NCI-H510A (cell line): ENCODE measurements at places on chromosomes 4 and X.

- DNase-seq: no peak
Observed at GRCh38 chrX:153647461-153648357, 706 bp downstream of the DUSP9 start.

DNA sequence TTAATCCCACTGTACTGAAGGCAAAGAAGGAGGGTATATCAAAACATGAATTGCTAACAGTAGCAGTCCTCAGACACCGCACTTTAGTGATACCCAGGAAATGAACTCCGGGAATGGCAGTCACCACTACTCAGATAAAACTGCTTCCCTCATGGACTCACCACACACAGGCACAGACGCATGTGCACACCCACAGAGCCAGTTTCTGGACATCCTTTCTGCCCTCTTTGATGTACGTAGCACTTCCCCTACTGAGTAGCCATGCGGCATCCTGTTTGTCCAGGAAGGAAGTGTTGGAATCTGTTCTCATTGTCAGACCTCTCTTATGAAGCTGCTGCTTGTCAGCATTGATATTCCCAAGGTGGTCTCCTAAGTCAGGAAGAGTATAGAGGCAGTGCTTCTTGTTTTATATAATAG, 95.7 kb downstream of the DCLK2 start:
- DNase-seq: peak; percentile 22

DNA sequence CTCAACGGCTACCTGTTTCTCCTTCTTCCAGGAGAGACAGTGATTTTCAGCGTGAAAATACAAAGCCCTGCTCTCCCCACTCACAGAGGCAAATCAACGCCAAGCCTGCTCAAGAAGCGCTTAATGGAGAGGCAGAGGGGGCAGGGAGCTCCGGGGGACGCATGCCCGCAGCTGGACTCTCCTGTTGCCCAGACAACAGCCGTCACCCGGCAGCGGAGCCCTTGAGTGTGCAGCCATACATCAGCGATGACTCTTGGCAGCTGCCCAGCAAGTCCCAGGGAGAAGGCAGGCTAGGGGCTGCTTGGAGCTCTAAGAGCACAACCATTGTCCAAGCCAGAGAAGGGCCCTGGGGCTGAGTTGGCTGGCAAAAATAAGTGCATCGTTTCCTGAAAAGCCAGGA, 71.0 kb upstream of the AFAP1 start:
- peak; percentile 88 for DNase-seq

DNA sequence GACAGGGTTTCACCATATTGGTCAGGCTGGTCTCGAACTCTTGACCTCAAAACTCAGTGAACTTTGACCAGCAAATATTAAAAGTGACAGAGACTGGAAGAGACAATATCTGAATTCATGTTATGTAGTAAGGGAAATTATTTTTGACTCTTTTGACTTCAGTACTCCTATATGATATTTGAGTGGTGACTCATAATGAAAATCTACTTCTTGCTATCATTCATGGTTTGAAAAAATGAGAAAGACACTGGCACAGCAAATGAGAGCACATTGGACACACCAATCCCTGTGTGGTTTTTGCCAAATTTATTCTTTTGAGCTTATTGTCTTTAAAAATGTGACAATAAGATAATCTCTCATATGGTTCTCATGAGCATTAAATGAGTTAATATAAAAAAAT, 109.4 kb downstream of the GPM6A start:
- DNase-seq: no peak

GRCh38 chr4:8101213-8102075, 57.2 kb downstream of the ABLIM2 start:
- DNase-seq: no peak

DNA sequence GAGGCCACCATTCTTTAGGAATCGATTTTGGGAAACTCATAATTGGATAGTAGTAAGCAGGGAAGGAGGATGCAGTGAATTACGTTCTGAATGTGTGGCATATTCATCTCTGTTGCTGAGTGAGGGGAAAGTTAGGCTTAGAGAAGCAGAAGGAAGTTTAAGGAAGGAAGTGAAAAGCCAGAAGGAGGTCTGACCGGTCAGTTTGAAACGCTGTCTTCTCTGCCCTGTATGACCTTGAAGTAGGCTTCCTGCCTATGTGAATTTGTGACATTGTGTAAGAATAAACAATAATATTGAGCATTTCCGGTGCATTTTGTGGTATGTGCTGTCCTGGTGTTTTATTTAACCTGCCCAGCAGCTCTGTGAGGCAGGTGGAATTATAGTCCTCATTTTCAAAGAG, 67.3 kb downstream of the PDLIM5 start:
- DNase-seq: no peak

DNA sequence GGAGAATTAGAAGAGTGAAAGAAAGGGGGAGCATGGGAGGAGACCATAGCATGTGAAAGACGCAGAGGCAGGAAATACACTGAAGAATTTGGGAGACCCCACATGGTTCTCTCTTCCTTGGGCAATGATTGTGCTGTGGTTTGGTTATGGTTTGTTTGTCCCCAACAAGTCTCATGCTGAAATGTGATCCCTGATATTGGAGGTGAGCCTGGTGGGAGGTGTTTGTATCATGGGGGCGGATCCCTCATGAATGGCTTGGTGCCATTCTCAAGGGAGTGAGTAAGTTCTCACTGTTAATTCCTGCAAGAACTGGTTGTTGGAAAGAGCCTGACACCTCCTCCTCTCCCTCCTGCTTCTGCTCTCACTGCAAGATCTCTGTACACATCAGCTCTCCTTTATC, 78.6 kb upstream of the RAI2 start:
- DNase-seq: no peak

DNA sequence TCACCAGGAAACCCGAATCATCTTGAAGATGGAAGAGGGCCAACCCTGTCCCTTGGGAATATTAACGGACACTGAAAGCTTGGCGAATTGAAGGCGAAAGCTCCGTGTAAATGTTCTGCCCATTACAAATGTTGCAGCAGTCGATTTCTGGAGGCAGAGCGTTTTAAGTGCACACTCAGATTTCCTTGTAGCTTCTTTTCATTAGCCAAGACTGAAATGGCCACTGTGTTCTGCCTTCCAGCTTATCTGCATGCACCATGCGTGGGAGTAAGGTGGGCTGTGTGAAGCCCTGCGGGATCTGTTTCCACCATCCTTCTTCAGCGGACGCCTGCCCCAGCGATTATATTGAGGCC, 1.3 kb downstream of the SMIM20 start:
- no peak for DNase-seq

DNA sequence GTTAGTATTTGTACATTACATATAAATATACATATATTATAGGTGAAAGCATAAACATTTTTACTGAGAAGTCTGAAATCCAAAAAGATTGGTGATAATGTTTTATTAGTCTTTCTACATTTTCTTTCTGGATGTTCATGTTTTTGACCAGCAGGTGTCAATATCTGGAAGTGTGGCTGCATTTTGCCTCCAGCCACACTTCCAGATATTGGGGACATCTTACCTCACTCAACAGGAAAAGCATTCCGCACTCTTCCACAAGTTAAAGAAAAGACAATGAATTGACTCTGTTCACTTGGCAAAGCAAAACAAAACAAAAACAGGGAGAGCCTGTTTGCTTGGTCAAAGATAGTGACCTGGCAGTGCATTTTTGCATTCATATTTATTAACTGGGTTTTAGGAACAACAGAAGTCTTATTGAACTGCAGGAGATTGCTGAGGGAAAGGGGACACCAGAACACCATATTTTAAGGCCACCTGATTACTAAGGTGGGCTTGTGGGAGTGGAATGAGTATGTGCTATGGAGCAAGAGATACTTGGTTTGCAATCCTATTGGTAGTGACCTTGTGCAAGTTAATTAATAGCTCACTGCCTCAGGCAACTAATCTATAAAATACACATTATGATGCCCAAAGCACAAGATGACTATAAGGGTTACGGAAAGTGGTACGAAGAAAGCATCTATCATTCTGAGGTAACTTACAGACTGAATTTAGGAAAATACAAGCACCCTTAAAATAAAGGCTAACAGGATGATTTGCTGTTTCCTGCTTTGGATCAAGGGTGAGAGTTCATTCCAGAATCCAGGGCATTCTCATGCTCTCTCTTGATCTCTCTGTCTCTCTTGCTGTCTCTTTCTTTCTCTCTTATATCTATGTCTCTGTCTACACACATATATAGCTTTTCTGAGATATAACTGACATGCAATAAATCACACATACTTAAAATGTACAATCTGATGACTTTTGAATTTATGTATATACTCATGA, 389.9 kb upstream of the EMCN start:
- DNase-seq: no peak

DNA sequence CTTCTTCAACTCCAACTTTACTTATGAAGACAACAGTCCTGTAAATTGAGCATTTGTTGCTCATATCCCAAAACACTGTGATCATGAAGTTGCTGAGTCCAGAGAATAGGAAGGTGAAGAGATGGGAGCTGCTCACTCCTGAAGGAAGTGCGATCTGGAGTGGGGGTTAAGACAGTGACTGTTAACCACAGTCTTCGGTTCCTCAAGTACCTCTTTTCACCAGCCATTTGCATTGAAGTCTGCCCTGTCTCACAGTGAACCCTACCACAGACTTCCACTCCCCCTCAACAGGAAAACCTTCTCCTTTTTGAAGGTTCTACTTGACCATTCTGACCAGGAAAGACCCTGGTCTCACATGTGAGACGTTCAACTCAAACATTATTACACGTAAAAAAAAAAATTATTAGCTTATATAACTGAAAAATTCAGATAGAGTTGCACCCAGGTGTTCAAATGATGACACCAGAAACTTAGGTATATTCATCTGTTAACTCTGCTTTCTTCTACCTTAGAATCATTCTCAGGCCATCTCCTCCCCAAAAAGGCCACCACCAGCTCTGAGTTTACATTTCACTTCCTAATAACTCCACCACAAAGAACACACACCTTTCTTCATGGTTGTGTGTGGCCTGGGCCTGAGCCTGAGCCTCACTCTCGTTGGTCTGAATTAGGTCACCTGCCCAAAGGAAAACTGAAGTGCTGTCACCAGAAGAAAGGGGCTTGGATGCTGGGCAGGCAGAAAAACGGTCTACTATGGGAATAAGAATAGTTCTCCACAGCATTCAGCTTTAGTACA, 199.2 kb downstream of the DCTD start:
- DNase-seq: no peak

DNA sequence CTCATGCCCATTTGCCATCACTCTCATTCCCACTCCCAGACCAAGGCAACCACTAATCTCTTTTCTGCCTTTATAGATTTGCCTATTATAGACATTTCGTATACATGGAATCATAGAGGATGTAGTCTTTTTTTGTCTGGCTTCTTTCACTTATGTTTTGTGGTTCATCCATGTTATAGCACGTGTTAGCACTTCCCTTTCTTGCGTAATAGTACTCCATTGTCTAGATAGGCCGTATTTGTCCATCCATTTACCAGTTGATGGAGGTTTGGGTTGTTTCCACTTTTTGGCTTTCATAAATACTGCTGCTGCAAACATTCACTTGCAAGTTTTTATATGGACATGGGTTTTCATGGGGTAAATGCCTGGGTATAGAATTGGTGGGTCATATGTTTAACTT, 48.4 kb downstream of the KIF4A start:
- no peak for DNase-seq
